ENCODE measurements at places on chromosomes 7 and 10.

DNA sequence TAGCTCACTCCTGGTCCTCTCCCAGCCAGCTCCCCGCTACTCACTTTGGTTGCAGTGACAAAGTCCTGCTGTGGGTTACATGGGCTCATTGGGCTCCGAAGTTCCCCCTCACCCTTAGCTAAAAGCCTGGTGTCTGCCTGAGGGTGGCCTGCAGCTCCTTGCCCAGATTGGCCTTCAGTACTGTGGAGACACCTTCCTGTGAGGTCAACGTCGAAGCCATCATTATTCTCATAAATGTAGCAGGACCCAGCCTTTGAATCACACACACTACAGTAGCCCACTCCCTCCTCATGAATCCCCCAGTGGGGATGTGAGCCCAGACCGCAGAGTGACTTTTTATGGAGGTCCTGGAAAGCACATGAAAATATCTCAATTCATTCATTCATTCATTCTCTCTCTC, 10.5 kb downstream of the MBL2 start:
- no peak for DNase-seq

DNA sequence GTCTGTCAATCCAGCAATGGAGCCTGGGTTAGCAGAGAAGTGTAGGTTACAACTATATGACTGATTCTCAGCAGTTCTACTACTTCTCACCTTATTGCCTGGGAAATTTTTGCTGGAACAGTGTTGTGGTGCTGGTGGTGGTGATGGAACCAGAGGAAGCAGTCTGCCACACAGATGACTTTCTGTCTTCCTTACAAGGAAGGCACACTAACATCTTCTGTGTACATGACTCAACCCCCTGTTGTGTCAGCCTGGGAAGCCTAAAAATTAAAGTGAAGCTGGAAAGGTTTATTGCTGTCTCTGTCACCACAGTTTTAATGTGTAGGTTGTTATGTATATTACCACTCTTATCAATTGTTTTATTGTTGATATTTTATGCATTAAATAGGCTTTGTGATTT, 40.3 kb downstream of the ANKRD7 start:
- DNase-seq = no peak

- DNase-seq = no peak
Observed at GRCh38 chr7:77933394-77933793, 134.8 kb downstream of the PHTF2 start.

DNA sequence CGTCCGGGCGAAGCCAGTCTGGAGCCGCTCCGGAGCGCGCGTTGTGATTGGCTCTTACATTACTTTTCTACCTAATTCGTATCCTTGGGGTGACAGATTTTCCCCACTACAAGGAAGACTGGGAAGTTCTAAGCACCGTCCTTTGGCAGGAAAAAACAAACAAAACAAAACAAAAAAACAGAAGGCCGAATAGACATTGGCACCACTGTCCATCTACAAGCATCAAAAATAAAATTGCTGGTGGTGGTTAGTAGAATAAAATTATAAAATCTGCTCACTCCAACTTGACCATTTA, 651 bp upstream of the SKAP2 start:
- DNase-seq = no peak

- no peak for DNase-seq
Observed at GRCh38 chr10:21432266-21432665, 93.2 kb downstream of the SKIDA1 start.

DNA sequence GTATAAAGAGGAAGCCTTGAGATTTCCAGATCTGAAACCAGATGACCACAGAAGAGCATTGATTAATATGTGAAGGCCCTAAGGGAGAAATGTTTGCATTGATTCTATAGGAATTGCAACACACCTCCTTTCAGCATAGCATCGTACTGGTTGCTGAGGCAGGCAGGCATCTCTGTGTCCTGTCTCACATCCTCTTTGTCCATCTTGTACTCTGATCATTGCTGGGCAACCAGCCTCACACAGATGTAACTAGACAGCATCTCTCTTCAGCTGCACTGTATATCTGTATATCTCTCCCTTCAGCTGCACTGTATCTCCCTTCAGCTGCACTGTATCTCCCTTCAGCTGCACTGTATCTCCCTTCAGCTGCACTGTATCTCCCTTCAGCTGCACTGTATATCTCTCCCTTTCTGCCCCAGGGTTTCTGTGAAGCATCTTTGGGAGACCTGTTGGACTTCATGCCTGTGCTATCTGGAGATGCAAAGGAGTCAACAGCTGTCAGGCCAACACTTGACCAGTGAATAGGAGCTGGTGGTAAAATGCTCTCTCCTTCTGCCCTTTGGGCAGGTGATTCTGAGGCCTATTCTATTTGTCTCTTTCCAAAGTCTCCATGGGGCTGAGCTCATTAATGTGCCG, 40.3 kb downstream of the TMEM178B start:
- DNase-seq = no peak

- no peak for DNase-seq
Observed at GRCh38 chr7:6636741-6637543, at the start of gene ZNF316. ZNF316 (plus strand) TSS chr7:6637318; CDS start chr7:6642410, 5,092 bp downstream.

GRCh38 chr7:111090846-111091245, at the start of gene LRRN3:
LRRN3 (plus strand) TSS chr7:111091127; CDS start chr7:111122773, 31,646 bp downstream.
- peak; percentile 97 for DNase-seq

DNA sequence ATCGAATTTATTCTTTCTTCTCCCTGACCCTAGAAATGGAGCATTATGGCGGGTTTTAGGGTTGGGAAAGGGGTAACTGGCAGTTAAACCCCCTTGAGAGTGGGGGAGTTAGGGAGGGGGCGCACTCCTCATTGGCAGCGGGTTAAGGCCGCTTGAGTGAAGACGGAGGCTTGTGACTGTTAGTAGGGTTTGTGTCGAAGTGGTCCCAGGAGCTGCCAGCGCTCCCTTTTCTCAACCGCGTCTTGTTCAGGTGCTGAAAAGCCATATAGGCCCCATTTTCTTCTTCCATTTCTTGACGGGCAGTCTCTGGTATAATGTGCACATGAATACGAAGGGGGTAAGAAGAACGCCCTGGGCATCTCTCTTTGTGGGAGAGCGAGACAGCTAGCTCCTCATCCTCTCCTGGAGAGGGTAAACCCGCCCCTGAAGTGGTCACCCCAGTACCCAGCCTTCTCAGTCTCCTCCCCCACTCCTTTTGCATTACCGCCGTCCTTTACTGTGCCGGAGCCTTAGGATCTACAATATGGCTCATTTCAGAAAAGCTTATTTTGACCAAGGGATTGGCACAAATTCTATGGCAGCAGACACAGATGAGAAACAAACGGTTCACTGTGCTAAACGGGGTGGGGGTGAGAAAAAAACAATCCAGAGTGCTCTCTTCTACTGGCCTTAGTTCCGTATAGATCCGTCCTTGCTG, 836 bp downstream of the KMT2E start:
- peak; percentile 66 for DNase-seq

GRCh38 chr7:120864141-120864900, 6.4 kb upstream of the TSPAN12 start:
- no peak for DNase-seq

- DNase-seq = no peak
Observed at GRCh38 chr10:546451-546850, 143.0 kb downstream of the DIP2C start.

- DNase-seq = no peak
Observed at GRCh38 chr10:102752934-102753664, 9.4 kb downstream of the WBP1L start.

GRCh38 chr10:79994556-79994955, 45.7 kb upstream of the SFTPD start:
- DNase-seq = no peak
